Fibroblast of skin of left quadriceps (primary cell): ENCODE measurements at places on chromosomes 2 and 18.

- peak; percentile 52 for DNase-seq
Observed at GRCh38 chr2:96642564-96643360, at the start of gene FER1L5. Gene FER1L5 (plus strand): TSS chr2:96642764. CDS start chr2:96642837, 73 bp downstream.

DNA sequence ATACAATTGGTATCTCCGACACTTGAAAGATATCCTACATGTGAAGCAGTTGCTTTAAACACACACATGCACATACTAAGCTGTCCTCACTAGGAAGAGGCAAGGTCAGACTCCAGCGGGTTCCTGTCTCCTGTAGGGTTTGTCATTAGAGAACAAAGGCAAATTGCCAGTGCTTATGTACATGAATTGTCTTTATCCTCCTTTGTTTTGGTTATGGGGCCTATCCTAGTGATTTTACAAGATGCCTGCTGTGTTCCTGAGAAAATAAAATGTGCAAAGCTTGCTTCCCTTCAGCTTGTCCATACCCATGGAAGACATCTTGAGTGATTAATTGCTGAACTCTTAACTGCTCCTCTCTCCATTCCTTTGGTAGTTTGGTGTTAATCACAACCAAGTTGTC is 86.7 kb upstream of the SLC39A10 start:
- no peak for DNase-seq

- DNase-seq: no peak
Observed at GRCh38 chr18:26978812-26979341, 113.4 kb upstream of the AQP4 start.

GRCh38 chr2:229137066-229137465 is 134.0 kb downstream of the PID1 start:
- DNase-seq: no peak

GRCh38 chr18:58532298-58532697 is 96.6 kb downstream of the ALPK2 start:
- DNase-seq: no peak

GRCh38 chr2:70417011-70417410 is 115.1 kb upstream of the FAM136A start:
- DNase-seq: no peak

DNA sequence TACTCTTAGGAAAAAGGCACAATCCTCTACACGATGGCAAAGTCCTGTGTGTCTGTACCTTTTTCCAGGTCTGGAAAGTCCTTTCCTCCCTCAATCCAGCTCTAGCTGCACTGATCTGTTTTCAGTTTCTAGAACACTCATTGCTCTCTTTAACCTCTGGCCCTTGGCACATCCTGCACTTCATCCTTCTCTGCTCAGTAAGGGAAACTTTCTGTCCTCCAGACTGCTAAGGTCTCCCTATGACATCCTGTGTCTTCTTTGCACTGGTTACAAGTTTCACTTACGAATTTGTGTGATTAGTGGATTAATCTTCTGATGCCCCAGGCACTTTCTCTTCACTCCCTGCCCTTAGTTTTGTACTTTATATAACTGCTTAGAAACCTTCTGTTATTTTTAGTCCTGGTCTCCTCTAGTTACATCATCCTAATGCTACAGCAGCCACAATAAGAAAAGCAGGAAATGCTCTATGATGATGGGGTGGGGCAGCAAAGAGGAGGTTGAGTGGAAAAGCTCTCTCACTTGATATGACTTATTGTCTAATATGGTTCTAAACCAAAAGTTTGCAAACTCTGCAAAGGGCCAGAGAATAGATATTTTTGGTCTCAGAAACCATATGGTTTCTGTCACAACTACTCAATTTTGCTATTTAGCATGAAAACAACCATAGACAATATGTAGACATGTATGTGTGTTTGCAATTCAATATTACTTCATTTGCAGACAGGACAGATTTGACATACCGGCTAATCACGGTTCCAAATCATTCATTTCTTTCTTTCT is 568.2 kb downstream of the THSD7B start:
- DNase-seq: peak; percentile 7

DNA sequence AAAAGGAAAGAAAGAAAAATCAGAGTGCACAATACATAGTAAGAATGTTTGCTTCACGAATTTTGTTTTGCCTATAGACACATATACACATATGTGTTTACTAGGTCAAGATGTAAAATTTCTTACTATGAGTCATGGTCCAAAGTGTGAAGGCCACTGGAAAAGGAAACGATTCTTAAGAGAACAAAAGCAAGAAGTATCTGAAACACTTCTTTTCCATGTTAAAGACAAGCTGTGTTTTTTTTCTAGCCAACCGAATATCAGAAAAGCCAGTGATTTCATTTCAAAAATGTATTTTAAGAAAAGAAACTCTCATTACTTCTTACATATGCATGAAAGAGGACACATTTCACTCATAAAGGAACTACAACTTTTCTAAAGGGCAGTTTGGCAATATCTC is 24.9 kb downstream of the PECR start:
- no peak for DNase-seq

DNA sequence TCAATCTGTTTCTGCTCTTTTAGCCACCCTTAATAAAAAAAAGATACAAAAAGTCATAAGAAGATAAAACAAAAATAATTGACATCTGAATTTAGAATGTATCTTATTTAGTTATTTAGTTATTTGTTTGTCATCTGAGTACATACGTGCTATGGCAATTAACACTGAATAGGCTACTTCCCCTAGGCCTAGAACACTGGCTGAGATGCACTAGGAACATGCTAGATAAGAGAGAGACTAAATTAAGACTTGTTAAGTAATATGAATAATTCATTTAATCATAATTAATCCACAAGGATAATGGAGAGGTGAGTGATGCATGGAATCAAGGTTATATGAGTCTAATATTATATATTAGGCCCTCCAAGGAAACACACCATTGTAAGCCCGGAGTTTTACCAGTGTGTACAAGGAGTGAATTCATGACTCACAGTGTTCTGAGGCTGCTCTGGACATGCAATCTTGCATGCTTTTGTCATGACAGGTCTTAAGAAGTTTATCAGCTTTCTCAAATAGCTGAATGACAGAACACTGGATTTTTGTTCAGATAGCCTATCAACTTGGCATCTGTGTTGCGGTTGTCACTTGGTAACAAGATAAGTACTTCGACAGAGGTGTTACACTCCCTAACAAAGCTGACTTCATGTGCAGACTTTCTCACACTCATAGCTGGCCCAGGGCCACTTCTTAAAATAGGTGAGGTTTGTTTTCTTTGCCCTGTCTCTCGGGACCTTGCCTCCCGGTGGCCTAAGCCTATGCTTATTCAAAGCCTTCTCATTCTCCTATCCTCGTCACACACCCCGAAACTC is 5.0 kb upstream of the SERPINB2 start:
- peak; percentile 82 for DNase-seq

- DNase-seq: no peak
Observed at GRCh38 chr2:56099963-56100362, 83.8 kb upstream of the CCDC85A start.

DNA sequence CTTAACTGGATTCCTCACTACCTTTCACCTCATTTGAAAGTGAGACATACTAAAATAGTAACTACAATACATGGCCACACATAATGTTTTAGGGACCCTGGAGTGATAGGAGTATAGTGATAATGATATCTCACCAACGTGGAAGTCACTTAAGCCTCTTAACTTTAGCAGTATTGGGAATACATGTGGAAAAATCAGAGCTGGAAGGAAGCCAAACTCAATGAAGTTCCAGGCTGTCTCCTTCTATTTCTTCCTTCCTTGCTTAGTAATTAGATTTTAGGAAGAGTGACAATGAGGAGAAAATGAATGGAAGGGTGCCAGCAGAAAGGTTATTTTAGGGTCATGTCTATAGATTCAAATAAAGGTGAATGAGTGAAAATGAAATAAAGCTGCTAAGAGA is 387.3 kb downstream of the PLCL1 start:
- DNase-seq: no peak

DNA sequence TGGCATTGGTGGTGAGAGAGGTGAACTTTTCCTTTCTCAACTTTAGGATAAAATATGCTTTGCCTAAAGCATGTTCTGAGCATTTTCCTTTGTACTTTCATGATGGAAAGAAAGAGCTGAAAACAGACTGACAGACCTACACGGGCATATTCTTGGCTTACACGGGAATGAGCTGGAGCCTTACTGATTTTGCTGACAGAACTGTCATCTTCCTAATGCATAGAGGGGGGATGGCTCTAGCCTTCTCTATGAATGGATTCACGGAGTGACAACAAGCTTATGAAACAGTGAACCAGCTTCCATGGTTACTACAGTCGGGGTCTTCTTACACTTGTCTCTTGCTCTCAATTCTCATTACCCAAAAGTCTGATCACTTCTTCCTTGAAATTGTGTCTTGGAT is 32.2 kb downstream of the FSHR start:
- no peak for DNase-seq

- DNase-seq: peak; percentile 92
Observed at GRCh38 chr2:195561116-195561921, 95.7 kb upstream of the SLC39A10 start.
